ENCODE measurements at places on chromosomes 12 and 14. TPM values are rescaled to one million over a fixed set of nuclear protein-coding genes. Genes with fewer than 3 reads are reported as not detected.

ACSS3 gene
- total RNA-seq = not detected

CCDC198 gene
- total RNA-seq = not detected

FLRT2 gene
- not detected for total RNA-seq

AREL1 gene
- 37.8 TPM for total RNA-seq

TAS2R30 gene
- 6.0 TPM for total RNA-seq

RNU4-1 gene
- total RNA-seq = 1,670 TPM

DHRS4L2 gene
- 18.6 TPM for total RNA-seq
